GM12865 (cell line): ENCODE measurements at places on chromosomes 7 and 10.
A peak's percentile ranks its signal among the peaks of the same experiment; 100 is the strongest.

DNA sequence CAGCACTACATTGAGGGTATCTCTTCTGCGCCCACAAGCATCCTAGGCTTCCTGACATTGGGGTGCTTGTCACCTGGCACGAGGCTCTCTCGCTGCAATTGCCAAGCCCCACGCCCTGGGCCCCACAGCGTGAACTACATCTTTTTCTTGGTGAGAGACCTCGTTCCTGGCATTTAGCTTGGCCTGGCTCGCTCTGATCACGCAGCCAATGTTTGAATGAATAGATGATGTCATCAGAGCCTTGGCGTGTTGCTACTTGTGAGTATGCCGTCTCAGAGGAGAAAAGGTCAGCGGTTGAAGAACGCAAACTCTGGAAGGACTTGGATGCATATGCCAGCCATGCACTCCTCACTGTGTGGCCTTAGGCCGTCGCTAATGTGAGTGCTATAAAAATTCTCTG, 150.2 kb upstream of the AUTS2 start:
- DNase-seq = no peak

DNA sequence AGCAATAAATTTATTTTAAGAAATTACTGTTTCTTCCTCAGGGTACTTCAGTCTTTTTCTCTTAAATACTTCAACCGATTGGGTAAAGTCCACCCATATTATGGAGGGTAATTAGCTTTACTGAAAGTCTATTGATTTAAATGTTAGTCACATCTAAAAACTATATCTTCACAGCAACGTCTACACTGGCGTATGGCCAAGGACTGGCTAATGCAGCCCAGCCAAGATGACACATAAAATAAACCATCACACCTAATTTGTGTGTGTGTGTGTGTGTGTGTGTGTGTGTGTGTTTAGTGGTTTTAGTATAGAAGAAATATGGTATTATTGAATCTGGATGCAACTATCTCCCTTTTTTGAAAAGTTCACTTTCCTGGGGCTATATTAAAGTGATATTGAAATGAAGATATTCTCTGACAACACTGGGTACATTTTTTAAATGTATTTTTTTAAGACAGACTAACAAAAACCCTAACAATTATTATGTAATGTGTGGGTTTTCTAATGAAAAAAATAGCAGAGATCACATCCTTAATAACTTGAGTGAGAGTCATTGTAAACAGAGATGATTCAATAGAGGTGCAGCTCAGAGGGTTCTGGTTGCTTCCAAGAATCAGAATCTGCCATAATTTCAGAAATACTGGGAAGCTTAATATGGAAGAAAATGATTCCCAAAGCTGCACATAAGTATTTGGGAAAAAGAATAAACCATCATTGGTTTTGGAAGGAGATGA, 584.2 kb upstream of the MBL2 start:
- DNase-seq = no peak

DNA sequence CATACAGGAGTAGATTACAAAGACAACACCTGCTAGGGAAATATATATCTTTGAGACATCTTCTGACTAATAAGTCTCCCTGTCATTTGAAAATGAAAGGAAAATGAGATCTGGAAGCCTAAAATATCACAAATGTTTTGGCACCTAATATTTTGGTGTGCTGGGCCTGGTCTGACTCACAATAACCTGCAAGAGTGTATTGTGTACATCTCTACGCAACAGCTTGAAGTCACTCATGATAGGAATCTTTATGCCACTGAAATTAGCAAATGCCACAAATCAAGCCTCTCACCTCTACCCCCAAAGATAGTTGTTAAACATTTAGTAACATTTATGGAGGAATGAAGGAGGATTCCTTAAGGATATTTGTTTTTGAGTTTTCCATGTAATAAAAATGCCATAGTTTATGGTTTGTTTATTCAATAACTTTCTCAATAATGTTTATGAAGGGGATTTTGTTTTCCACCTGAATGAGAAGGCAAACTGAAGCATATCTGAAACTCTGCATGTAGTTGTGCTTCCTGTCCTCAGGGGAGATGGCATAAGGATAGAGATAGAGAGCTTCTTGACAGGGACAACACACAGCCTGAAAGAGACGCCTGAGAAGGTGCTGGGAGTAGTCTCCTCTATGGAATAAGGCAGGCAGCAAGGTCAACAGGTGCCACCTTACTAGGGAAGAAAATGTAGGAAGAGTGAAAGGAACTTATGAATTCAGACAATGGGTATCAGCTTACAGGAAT, 197.4 kb downstream of the AHR start:
- DNase-seq = peak; percentile 57

- no peak for DNase-seq
Observed at GRCh38 chr7:115782696-115783490, 247.7 kb downstream of the TFEC start.

DNA sequence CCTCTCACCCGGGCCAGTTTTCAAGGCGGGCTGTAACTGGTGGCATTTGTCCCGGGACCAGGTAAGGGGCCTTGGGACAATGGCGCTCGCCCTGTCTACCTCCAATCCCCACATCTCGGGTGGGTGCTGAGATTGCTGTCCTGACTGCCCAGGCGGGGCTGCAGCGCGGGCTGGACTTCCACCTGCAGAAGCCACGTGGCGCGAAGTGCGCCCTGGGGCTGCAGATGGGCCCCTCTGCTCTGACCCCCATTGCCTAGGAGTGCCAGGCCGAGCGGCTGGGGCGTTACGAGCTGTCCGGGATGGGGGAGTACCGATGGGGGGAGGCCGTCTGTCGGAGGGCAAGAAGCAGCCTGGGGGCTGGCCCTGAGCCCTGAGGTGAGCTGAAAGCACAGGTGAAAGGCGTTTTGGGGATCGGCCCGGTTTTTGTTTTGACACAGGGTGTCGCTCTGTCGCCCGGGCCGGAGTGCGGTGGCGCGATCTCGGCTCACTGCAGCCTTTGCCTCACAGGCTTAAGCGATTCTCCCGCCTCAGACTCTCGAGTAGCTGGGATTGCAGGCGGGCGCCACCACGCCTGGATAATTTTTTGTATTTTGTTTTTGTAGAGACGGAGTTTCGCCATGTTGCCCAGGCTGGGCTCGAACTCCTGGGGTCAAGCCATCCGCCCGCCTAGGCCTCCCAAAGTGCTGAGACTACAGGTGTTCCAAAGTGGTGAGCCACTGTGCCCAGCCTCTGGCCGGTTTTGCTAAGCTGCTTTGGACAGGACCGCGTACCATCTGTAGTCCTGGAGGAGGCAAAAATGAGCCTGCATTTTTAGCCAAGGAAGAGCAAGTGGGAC, at the start of gene SFXN2:
Gene SFXN2 (plus strand): TSS at position 16 of the 835 bp plus-strand sequence. CDS start 12,001 bp downstream, outside the sequence.
- DNase-seq = peak; percentile 70
